GM23338 (cell line): ENCODE measurements at places on chromosomes 16 and 17.

- no peak for DNase-seq
Measured at GRCh38 chr17:14875557-14876412, 389.3 kb downstream of the PMP22 start.

DNA sequence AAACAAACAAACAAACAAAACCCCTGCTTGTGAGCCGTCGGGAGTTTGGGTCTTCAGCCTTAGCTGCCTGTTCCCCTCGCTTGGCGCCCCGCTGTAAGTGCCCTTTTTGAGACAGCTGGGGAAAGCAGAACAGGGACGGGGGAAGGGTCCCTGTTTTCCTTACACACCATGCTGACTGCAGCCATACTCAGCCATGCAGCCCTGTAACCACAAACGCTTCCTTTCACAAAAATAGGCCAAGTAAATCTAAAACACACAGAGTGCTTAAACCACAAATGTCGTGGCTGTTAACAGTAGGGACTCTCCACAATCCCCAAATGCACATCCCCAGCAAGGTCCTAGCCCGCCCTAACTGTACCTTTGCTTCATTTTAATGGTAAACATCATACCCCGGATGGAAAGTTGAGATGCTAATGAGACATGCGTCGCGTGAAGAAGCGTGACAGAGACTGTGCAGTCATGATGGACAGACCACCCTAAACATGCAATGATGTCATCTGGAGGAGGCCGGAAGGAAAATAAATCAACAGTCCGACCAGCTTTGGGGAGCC lies 129.9 kb downstream of the MGAT5B start:
- DNase-seq = no peak

GRCh38 chr17:7855660-7856010 lies 769 bp downstream of the TMEM88 start:
- no peak for DNase-seq

DNA sequence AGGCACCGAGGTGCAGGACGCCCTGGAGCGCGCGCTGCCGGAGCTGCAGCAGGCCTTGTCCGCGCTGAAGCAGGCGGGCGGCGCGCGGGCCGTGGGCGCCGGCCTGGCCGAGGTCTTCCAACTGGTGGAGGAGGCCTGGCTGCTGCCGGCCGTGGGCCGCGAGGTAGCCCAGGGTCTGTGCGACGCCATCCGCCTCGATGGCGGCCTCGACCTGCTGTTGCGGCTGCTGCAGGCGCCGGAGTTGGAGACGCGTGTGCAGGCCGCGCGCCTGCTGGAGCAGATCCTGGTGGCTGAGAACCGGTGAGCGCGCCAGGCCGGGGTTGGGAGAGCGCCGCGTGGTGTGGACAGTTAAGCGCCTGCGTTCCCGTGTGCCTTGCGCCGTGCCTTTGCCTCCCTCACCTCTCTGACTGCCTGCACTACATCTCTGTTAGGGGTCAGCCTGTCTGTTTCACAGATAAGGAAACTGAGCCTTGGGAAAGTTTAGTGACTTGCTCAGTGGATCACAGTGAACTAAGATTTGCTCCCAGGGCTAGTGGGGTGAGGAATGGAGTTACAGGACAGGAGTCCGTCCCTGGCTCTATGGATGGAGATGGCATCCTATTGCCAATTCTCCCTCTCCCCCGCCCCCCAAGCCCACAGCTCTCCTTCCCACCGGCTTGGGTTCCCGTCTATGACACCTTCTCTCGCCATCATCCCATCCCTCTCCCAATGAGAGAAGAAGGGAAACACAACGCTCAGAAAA lies 880 bp downstream of the SARM1 start:
- peak; percentile 54 for DNase-seq
